COLO829 (cell line): ENCODE measurements at places on chromosomes 16 and 17.

DNA sequence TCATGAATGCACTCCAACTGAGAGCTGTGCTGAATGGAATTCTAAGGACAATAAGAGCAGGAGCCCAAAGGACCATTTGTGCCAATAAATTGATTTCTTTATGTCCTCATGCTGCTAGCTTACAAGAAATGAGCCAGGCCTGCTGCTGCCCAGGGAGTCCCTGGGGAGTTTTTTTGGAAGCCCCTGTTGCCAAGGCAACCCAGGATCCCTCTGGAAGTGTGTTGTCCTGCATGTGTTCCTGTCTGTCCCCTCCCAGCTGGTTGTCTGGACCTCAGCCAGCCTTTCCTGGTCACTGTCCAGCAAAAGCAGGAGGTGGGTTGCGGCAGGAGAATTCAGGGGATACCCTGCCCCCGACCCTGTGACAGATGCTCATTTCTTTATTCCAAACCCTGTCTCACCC lies 51.0 kb upstream of the GPRC5B start:
- DNase-seq = no peak

GRCh38 chr17:1730326-1731193 lies 6.1 kb downstream of the WDR81 start:
- no peak for DNase-seq

- DNase-seq = no peak
Observed at GRCh38 chr17:67054608-67055007, 10.3 kb downstream of the CACNG1 start.

DNA sequence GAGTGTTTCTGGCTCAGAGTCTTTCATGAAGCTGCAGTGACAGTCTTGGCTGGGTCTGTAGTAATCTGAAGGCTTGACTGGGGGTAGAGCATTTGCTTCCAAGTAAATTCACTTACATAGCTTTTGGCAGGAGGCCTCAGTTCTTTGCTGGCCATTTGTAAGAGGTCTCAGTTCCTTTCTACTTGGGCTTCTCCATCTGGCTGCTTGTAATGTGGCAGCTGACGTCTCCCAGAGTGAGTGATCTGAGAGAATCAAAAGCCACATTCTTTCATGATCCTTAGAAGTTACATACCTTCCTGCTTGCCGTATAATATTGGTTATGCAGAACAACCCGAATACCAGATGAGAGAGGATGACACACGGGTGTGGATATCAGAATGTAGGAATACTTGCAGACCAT lies 39.8 kb downstream of the NF1 start:
- DNase-seq = no peak

GRCh38 chr16:4360538-4361021 lies 9.5 kb upstream of the PAM16 start:
- no peak for DNase-seq

DNA sequence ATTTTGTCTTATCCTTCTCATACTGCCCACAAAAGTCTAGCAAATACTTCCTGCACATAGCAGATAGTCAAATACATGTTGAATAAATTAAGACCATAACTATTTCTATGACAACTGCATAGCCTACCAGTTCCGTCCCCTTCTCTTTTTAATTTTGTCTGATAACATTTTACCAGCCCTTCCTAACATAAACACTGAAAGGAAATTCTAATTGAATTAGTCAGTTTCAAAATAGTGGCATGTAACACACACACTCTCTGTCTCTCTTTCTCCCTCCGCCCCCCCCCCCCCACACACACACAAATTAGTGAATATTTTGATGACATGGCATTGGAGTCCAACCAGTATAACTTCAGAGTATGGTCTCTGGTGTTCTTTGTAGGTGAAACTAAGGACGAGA lies 41.8 kb downstream of the TNRC6C start:
- DNase-seq = peak; percentile 56

GRCh38 chr17:76542984-76543383 lies 3.1 kb downstream of the PRCD start:
- DNase-seq = no peak
